Substantia nigra (tissue), 51 donors: ENCODE measurements at places on chromosomes 3 and 15.

- no peak for DNase-seq
These were observed 8.2 kb downstream of the GORASP1 start for GRCh38 chr3:39099242-39099641.

GRCh38 chr15:76234337-76234889, 76.9 kb downstream of the ETFA start:
- DNase-seq, result no peak

- no peak for DNase-seq
These were observed 33.9 kb upstream of the MRPS22 start for GRCh38 chr3:139309880-139310279.

DNA sequence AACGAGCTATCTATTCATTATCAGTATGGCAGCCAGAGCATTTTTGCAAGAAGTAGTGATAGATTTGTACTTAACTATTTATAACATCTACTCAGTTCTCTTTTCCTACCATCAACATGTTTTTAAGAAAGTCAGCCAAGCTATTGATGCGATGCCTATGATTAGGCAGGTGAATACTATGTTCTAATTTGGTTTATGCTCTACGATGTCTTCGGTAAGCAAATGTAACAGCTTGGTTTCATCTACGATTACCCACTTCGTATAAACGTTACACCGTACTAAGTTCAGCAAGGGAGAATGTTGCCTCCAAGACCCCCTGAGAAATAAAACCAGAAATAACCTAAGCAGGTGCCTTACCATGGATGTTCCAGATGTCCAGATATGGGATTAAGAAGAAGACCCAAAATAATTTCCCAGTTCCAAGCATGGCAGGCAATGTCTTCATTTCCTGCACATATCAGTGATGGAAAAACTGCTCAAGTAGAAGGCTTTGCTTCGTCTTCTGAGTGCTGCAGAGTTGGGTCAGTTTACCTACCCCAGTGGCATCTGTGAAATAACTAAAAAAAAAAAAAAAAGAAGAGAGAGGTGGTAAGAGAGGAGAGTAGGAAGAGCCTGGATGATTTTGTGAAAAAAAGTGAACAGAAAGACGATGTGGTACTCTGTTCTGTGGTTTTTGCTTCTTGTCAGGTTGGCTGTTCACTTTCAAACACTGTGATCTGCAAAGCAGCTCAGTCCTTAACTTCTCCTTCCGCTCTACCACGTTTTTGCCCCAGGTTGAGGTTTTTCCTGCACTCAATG, at the start of gene BTLA:
Gene BTLA, minus strand, starts transcription at position 559 of the 798 bp plus-strand sequence. Its CDS starts 114 bp downstream, at position 445.
- no peak for DNase-seq
